Activated CD4-positive, alpha-beta T cell treated with anti-CD3 and anti-CD28 coated beads, Interleukin-2, amount 10 ng/mL, durations not matched to agents 24 days and 14 days (primary cell): ENCODE measurements at places on chromosomes 6 and 20. TPM values are rescaled to one million over a fixed set of nuclear protein-coding genes. Genes with fewer than 3 reads are reported as not detected.

Gene MYO6
- total RNA-seq: 0.14 and 0.23 TPM in 2 replicates

Gene SIRPB2
- not detected in 2 replicates for total RNA-seq

Gene PPIL6
- not detected in 2 replicates for total RNA-seq

Gene TSHZ2
- 28.0 and 29.5 TPM in 2 replicates for total RNA-seq

Gene SLC2A10
- not detected in 2 replicates for total RNA-seq
